Omental fat pad (tissue), 4 donors: ENCODE measurements at places on chromosomes 7 and 10.

- DNase-seq = no peak
These were observed 112.3 kb downstream of the HGF start for GRCh38 chr7:81657551-81657950.

GRCh38 chr10:129950676-129951075 is 13.4 kb downstream of the EBF3 start:
- no peak for DNase-seq

GRCh38 chr7:159209429-159209828 is 64.8 kb upstream of the VIPR2 start:
- DNase-seq = no peak

DNA sequence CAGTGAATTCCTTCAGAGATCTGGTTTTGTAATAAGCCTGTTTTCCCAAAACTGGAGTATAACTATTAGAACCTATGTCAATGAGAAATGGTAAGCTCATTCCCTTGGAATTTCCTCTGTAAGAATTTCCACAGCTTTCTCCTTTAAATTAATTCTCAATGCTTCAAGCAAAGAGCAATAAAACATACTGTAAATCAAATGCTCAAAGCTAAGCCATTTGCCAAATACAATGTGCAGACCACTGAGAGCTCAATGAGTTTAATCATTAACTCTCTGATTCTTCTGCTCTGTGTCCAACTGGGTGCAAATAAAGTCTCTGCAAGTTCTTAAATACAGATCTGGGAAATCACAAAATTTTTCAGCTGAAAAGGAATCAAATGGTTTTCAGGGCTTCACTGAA is 227.6 kb upstream of the IMMP2L start:
- DNase-seq = no peak

DNA sequence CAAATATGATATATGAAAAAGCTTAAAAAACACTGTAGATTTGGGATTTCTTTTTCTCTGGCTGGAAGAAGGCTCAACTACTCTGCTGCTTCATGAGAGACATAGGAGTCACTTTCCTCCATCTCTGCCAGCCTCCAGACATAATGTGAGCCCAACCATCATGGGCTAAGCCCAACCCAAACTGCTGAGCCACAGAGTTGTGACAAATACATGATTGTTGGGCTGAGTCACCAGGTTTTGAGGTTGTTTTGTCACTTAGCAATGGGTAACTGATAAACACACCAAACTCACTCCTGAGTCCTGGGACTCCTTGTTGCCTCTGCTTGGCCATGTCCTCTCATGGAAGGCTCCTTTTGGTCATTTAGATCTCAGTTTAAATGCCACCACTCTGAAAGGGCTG is 381.8 kb upstream of the FZD8 start:
- no peak for DNase-seq

- no peak for DNase-seq
These were observed 19.3 kb downstream of the ELMO1 start for GRCh38 chr7:37429435-37429791.

- no peak for DNase-seq
These were observed 470.8 kb downstream of the INHBA start for GRCh38 chr7:41232086-41232485.

- no peak for DNase-seq
These were observed 6.5 kb downstream of the AHR start for GRCh38 chr7:17304926-17305325.

DNA sequence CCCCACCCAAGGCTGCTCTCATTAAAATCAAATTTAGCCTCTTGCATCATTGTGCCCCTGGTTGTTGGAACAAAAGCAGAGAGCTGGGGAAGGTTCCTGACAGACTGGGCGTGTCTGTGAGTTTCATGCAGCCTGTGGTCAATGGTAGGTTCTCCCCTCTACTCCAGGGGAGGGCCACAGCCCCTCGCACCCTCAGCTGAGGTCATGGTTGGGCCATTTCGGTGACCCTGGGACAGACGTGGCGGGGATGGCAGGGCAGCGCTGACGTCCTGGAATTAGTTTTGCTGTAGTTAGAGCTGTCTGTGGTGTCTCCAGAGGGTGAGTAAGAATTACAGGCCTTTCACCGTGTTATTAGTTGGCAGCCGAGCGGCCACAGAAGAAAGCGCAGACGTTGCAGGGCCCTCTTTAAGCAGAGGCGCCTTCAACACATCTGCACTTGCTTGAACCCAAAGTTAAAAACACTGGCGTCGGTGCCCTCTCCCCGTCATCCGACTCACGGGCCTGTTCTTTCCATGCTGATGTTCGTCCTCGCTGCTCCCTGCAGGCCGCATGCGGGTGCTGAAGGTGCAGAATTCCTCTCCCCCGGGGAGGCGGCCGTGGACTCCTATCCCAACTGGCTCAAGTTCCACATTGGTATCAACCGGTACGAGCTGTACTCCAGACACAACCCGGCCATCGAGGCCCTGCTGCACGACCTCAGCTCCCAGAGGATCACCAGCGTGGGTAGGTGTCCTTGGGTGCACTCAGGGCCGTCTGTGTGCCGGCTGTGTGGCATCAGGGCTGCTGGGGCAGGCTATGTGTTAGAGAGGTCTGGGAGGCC is 2.8 kb downstream of the FAM20C start:
- no peak for DNase-seq

- no peak for DNase-seq
These were observed 137.9 kb downstream of the DNAJB6 start for GRCh38 chr7:157474685-157475084.

DNA sequence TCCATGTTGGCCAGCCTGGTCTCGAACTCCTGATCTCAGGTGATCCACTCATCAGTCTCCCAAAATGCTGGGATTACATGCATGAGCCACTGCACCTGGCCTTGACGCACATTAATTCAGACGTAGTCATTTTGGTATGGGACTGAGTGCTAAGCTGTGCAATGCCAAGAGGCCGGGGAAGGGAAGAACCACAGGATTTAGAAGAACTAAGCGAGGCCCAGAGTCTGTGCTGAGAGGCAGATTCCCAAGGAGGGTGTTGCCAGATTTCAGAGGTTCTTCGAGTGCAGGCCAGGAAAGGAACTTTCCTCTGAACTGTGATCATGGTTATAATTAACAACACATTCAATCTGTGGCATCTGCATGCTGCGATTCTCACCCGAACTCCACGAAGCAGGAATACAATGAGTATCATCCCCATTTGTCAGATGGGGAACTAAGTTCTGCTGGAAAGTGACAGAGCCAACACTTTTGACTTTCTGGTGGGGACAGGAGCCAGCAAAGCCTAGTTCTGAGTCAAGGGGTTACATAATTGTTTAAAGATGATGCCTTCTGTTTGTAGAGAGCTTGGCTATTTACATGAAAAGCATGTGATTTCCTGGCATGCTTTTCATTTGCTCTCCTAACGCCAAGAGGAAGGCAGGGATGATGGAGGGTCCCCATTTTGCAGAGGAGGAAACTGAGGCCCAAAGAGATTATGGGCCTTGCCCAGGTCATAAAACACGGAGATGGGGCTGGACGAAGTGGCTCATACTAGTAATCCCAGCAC is 6.2 kb upstream of the ZAN start:
- DNase-seq = no peak

DNA sequence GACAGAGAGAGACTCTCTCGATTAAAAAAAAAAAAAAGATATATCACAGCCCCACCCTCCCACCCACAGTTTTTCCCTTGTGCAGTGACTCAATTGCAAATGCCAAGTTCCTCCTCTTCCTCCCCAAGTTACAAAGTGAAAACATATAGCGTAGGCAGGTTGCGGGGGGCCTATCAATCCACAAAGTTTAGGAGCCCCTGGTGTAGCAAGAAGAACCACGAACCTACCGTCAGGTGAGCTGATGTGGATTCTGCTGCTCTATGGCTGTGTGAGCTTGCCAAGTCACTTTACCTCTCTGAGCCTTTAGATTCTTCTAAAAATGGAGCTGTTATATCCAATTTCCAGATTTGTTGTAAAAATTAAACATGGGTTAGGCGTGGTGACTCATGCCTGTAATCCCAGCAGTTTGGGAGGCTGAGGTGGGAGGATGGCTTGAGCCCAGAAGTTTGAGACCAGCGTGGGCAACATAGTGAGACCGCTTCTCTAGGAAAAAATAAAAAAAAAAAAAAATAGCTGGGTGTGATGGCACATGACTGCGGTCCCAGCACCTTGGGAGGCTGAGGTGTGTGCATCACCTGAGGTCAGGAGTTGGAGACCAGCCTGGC is 8.2 kb upstream of the RHBDD2 start:
- DNase-seq = no peak

- DNase-seq = no peak
These were observed 99.5 kb downstream of the HIP1 start for GRCh38 chr7:75639071-75639885.

GRCh38 chr10:103273041-103273441 is 3.9 kb upstream of the INA start:
- no peak for DNase-seq

- no peak for DNase-seq
These were observed 102.0 kb upstream of the HDAC9 start for GRCh38 chr7:18393465-18394118.

DNA sequence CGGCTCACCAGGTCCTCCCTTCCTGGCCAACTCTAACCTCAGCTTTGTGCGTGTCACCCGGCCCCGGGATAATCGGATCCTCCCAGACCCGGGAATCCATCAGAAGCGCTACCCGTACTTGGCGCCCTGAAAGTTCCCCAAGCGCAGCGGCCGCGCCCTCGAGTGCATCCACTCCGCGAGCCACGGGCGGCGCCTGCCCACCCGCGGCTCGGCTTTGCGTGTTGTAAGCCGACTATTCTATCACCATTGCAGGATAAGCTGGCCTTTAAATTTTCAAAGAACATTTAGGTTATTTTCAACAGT is 35.7 kb upstream of the EBLN1 start:
- DNase-seq = no peak

- no peak for DNase-seq
These were observed 608 bp downstream of the ENTPD7 start for GRCh38 chr10:99659868-99660366.

- no peak for DNase-seq
These were observed at the start of gene SFRP4 for GRCh38 chr7:37916673-37917660. SFRP4 (minus strand) TSS chr7:37916817; CDS start chr7:37916537, 280 bp downstream.

GRCh38 chr10:124369986-124370385 is 48.7 kb downstream of the OAT start:
- DNase-seq = no peak

GRCh38 chr7:155971180-155971770 is 159.0 kb upstream of the SHH start:
- DNase-seq = no peak

DNA sequence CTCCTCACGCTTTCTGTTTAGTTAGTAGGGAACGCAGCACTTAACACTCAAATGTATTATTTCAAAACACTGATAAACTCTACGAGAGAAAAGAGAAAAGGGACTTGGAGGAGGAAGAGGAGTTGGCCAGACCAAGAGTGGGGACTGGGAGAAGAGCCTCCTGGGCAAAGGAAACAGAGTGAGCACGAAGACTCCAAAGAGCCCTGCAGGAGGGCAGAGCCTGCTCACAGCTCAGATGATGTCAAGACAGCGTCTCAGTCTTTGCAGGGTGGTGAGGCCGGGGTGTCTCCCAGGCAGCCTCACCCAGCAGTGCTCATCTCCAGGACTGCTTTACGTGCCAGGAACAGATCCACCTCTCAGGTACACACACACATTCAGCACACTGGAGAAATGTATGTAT is 41.2 kb downstream of the CYTH3 start:
- no peak for DNase-seq

DNA sequence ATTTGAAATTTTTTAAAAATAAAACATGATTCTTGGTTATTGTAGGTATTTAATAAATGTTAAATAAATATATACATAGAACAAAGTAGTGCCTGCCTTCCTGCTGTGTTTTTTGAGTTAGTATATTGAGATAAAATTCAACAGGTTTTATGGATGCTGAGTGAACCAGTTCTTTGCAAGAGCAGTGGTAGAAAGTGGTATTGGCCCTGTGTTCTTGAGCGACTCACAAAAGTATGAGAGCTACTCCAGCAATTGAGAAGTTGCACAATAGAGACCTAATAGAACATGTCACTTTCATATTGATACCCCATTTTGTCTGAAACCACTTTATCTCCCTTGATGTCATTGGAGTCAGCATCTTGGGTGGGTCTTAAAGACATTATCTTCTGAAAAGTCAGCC is 32.6 kb upstream of the GJD4 start:
- no peak for DNase-seq

DNA sequence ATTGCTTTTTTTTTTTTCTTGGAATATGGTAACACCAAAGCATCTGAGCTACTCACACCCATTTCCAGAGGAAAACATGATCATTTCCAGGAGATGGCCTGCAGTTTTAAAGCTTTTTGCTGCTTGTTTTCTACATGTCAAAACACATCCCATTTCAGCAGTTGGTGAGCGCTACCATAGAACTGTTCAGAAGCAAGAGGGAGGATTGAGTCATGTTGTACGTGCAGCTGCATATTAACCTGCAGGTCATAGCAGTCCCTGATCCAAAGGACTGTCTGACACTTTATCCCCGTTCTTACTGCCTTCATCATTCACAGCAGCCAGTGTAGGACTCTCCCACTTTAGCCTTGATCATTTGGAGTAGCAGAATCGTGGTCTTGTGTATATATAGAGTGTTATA is 124.6 kb downstream of the AUTS2 start:
- DNase-seq = no peak

DNA sequence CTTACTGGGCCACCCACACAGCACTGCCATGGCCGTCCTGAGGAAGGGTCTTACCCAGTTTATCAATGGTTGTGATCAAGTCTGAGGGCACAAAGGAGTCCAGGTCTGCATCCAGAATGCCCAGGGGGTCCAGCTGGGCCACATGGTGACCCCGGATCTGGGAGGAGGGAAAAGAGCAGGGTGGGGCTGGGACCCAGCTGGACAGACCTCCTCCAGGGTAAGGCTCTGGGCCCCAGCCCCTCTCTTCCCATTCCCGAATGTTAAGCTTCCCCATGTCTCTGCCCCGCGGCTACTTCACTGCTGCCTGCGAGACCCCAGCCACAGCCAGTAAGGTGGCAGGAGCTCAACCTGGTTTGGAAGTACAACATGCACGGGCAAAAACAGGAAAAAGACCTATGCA is 9.5 kb downstream of the OGDHL start:
- no peak for DNase-seq

DNA sequence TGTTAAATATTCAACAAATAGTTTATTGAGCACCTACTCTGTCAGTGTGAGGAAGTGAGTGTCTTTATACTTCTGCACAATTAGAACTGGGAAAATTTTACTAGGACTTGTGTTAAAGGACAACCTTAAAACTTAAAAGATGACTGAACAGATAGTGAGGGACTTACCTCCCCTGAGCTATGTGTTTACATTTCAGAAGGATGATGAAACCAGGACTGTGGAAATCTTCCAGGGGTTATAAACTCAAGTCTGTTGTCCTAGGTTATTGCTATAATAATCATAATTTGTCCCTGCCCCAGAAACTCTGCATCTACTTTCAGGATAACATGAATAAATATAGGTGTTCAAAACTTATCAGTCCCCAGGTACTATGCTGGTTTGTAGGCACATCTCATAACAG is 261.0 kb upstream of the MKLN1 start:
- DNase-seq = no peak
